ENCODE measurements at places on chromosomes 6 and 20. TPM values are rescaled to one million over a fixed set of nuclear protein-coding genes. Genes with fewer than 3 reads are reported as not detected.

Gene CBFA2T2
- 9.1 TPM for total RNA-seq

Gene PTK6
- total RNA-seq = 0.13 TPM

DNA sequence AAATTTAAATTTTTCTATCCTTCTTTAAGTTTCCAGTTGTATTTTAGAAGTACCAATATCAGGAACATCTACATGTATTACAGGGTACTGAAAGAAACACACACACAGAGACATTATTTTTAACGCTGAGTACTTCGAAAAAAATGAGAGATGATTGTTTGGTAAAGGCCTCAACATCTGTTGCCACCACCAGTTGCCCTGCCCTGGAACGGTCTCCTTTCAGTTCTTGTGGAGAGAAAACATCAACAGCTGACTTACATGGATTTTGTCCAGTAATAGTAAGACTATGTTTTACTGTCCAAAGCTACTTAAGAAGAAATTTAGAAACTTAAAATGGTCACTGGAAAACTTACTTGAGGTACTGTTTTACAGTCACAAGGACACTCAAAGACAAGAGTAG, 16.7 kb downstream of the HMGCLL1 start:
- DNase-seq = no peak

- no peak for DNase-seq
These were observed 193.9 kb upstream of the CITED2 start for GRCh38 chr6:139568151-139568955.

Gene CTCFL
- total RNA-seq = not detected

DNA sequence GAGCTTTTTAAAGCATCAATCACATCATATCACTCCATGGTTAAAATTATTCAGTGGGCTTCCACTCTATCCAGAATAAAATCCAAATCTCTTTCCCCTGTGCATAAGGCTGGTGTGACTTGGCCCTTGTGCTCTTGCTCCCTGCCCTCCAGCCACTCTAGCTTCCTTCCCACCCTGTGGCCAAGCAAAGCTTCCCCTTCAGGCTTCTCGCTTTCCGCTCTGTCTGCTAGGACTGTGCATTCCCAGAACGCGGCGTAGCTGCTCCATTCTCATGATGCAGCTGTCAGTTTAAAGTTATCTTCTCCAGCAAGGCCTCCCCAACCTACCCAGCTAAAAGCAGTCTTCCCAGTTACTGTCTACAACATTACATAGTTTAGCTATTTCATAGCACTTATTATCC, 19.4 kb upstream of the KCNK16 start:
- no peak for DNase-seq

Gene TM9SF4
- total RNA-seq = 23.0 TPM

- peak; percentile 40 for DNase-seq
These were observed 1.4 kb downstream of the ZNF512B start for GRCh38 chr20:63968136-63968927.

Gene NOX3
- total RNA-seq = not detected

DNA sequence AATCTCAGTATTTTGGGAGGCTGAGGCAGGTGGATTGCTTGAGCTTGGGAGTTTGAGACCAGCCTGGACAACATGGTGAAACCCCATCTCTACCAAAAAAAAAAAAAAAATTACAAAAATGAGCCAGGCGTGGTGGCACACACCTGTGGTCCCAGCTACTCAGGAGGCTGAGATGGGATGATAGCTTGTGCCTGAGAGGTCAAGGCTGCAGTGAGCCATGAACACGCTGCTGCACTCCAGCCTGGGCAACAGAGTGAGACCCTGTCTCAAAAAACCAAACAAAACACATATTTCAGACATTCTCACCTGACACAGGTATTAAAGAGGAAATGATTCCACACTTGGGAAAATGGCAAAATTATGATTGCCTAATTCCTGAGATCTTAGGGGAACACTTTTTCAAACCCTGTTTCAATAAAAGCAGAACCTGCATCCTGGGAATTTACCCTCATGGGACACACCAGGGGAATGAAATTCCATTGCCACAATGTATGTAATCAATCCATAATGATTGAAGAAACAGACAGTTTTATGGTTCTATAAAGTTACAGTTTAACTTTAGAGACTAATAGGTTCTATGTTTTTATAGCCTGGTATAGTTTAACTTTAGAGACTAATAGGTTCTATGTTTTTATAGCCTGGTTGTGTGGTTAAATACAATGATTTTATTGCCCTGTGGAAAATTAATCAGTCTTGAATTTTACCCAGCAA, 29.6 kb upstream of the DNAAF9 start:
- no peak for DNase-seq

Gene PRPH2
- total RNA-seq = 0.30 TPM

GRCh38 chr20:19723051-19723450, 35.0 kb upstream of the RIN2 start:
- DNase-seq = no peak

- DNase-seq = no peak
These were observed 40.5 kb upstream of the TAF8 start for GRCh38 chr6:42009844-42010184.

DNA sequence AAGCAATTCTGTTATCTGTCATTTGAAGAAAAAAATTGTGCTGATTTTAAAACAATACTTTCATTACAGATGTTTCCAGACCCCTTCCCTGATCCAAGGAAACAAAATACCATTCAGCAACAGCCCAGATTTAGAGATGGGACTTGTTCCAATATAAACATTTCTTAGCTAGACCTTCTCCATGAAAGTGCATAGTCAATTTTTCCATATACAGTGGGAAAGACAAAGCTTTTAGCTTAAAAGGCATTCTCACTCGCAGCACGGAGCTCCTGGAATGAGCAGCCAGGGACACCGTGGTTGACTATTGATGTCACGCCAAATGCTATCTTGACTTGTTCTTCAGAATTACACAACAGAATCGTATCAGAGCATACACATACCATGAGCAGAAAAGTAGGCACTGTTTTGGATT, 21.5 kb downstream of the LAMA4 start:
- DNase-seq = no peak

- no peak for DNase-seq
These were observed 29.2 kb downstream of the TGM2 start for GRCh38 chr20:38135651-38136420.

GRCh38 chr20:13006825-13007224, 1.9 kb upstream of the SPTLC3 start:
- no peak for DNase-seq

GRCh38 chr6:125250511-125250910, 51.3 kb downstream of the HDDC2 start:
- DNase-seq = no peak

DNA sequence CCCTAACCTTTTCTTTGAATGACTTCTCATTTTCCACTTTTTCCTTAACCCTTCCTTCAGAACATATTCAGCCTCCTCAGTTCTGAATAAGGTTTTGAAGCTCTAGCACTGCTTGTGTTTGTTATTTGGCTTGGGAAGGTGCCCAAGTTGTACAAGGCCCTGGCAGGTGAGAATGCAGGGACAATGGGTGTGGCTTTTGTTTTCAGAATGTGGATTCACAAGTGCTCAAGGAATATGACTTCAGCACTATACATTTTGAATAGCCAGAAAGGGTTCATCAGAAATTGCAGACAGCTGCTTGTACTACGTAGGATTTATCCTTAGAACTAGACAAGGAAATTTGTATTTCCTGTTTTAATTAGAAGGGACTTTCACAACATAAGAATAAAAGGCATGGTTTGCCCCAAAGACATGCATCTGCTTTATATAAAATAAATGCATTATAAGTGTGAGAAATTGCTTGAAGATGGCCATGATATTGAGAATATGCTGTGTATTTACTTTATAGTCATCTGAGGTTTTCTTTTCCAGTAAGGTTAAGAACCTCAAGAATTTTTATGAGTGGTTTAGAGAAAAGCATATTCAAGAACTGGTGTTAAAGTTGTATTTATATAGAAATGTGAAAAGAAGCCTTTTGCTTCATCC, 29.3 kb upstream of the PRDM1 start:
- DNase-seq = no peak

Gene TNF
- total RNA-seq = 0.59 TPM

Gene LRRN4
- total RNA-seq = not detected

- DNase-seq = no peak
These were observed 374 bp upstream of the SERINC1 start for GRCh38 chr6:122472022-122472340.

DNA sequence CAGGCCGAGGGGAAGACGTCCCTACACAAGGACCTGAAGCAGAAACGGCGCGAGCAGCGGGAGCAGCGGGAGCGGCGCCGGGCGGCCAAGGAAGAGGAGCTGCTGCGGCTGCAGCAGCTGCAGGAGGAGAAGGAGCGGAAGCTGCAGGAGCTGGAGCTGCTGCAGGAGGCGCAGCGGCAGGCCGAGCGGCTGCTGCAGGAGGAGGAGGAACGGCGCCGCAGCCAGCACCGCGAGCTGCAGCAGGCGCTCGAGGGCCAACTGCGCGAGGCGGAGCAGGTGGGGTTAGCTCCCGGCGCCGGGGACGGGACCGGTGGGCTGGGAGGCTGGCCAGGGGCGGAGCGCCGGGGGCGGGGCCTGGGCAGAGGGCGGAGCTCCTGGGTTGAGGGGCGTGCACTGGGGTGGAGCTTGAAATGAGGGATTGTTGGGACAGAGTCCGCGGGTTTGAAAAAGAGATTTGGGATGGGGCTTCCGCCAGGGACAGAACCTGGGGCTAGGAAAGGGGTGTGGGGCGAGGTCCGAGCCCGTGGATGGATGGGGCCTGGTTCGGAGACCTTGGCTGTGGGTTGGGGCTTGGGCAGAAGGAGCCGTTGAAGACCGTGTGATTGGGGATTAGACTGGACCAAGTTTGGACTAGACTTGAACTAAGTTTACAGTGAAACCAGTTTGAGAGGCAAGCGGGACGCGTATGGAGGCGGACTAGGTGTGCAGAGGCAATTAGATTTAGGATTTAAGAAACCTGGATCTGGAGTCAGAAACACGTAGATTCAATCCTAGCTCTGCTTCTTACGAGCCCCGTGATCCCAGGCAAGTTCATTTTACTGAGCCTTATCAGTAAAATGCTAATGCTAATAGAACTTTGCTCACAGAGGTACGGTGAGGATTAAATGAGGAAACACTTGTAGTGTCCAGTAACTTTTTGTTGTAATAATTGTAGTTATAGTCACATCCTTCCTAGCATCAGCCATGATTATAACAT, 20.9 kb downstream of the DEF6 start:
- peak; percentile 85 for DNase-seq

DNA sequence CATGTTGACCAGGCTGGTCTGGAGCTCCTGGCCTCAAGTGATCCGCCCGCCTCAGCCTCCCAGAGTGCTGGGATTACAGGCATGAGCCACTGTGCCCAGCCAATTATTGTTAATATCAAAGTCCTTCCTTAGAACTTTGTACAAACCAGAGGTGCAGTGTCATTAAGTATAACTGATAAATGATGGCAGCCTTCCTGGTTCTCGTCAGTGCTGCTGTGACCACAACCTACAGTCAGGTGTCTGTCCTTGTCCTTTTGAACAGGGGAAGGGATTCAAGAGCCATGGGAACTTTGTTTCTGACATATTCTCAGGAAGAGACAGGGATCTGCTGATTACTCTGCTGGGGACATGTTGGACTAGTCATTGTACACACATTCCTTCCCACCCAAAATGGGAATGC, 103.2 kb upstream of the TIAM2 start:
- DNase-seq = no peak

Measured in Right ventricle myocardium superior (tissue), 1 donor.